ENCODE measurements at places on chromosomes 13 and 19.

DNA sequence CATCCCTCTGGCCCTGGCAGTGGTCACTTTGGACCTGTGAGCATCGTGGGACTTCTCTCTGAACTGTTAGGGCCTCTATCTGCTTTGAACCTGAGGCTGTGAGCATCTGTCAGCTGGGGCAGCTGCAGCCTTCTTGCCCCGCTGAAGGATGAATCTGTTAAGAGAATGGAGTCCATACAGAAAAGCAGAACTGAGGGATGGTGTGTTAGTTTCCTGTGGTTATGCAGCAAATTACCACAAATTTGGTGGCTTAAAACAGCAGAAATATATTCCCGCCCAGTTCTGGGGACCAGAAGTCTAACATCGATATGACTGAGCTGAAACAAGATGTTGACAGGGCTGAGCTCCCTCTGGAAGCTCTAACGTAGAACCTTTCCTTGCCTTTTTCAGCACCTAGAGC is 1.6 kb upstream of the ZNF497 start:
- no peak for DNase-seq

DNA sequence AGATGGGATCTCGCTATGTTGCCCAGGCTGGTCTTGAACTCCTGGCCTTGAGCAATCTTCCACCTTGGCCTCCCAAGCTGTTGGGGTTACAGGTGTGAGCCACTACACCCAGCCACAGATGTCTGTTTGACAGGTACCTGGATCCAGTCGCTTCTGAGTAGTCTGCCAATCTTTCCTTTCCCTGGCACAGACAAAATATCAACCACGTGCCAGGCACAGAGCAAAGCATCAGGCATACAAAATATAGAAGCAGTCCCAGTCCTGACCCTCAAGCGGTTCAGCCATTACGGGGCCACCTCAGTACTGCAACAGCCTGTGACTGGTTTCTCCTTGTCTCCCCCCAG is 3.8 kb downstream of the ELAVL1 start:
- DNase-seq: no peak

GRCh38 chr19:37987356-37988332 is 80.6 kb downstream of the SIPA1L3 start:
- DNase-seq: no peak

- no peak for DNase-seq
Measured at GRCh38 chr19:54211235-54211634, 10.6 kb downstream of the RPS9 start.

GRCh38 chr19:55552620-55553019 is 7.3 kb upstream of the SBK3 start:
- peak; percentile 38 for DNase-seq

GRCh38 chr13:49112782-49113525 is 107.2 kb upstream of the MLNR start:
- DNase-seq: no peak

- no peak for DNase-seq
Measured at GRCh38 chr19:1455002-1455335, 5.0 kb downstream of the APC2 start.

GRCh38 chr13:25847145-25847544 is 204.7 kb downstream of the SHISA2 start:
- no peak for DNase-seq

DNA sequence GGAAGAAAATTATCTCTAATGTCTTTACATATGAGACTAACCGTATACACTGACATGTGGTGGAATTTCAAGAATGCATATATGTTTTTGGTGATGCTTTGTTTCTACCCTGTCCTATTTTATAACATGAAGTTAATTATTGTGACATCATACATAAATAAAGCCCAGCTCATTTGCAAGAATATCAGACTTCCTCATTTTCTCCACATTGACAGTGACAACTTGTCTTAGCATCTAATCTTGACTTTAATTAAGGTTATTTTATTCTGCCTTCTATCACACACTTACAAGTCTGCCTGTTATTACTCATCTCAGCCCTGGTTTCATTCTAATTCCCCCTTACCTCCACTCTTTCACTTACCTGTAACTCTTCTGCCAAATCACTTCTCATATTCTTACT is 140.6 kb upstream of the STARD13 start:
- no peak for DNase-seq

GRCh38 chr19:52020506-52020905 is 7.7 kb downstream of the ZNF614 start:
- DNase-seq: no peak

- no peak for DNase-seq
Measured at GRCh38 chr13:78298657-78299056, 304.7 kb downstream of the POU4F1 start.

DNA sequence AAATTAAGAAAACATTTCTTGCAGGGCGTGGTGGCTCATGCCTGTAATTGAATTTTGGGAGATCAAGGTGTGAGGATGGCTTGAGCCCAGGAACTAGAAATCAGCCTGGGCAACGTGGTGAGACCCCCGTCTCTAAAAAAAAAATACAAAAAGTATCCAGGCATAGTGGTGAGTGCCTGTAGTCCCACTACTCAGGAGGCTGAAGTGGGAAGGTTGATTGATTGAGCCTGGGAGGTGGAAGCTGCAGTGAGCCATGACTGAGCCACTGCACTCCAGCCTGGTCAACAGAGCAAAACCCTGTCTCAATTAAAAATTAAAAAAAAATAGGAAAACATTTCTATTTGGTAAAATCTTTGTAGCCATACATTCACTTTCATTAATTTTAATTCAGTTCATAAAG is 526.5 kb downstream of the PCDH9 start:
- DNase-seq: no peak

- peak; percentile 77 for DNase-seq
Measured at GRCh38 chr19:52993342-52994178, 20.2 kb upstream of the ERVV-1 start.

DNA sequence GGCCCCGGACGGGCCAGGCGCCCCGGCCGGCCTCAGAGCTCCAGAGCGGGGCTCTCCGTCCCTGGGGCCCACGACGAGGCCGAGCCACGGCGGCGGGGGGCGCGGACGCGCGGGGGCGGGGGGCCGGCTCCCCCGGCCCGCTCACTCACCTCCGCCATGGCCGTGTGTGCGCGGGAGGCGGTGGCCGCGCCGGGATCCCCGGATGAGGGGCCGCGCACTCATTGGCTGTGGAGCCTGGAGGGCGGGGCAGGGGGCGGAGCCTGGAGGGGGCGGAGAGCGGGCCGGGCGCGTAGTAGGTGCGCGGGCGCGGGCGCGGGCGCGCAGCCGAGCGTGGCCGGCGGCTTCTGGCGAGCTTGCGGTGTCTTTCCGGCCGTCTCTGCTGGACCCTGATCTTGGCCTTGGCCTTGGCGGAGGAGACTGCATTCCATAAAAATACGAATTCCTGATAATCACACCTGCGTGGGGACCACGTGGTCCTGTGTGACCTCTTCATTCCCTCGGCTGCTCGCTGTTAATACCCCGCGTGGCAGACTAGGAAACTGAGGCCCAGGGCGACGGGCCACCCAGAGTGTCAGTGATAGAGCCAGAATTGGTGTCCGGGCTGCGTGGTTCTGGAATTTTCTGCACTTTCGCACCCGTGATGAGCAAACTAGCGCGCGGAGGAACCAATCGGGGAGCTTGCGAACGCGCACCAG is at the start of gene MIER2:
Gene MIER2 (minus strand): TSS at position 172 of the 695 bp plus-strand sequence. CDS start 14 bp downstream, at position 158.
- peak; percentile 79 for DNase-seq

DNA sequence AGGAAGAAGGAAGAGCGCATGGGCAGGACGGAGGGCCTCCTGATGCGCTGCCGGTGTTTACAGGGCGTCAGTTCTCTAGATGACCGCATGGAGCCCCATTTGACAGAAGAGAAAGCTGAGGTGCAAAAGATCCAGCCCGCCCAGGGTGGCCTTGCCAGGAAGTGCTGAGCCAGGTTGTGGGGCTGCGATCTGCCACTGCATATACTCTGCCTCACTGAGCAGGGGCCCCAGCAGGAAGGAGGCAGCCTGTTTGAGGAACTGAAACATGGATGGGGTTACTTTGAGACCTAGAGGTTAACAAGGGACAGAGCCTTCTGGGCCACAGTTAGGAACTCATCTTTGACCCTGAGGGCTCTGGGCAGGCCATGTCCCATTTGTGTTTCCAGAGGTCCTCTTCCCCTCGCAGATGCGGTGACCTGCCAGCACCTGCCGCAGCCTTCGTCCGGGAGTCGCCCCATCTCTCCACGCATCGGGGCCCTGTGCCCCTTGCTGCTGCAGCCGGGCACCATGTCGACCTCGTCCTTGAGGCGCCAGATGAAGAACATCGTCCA is 3.2 kb downstream of the EPN1 start:
- peak; percentile 22 for DNase-seq

DNA sequence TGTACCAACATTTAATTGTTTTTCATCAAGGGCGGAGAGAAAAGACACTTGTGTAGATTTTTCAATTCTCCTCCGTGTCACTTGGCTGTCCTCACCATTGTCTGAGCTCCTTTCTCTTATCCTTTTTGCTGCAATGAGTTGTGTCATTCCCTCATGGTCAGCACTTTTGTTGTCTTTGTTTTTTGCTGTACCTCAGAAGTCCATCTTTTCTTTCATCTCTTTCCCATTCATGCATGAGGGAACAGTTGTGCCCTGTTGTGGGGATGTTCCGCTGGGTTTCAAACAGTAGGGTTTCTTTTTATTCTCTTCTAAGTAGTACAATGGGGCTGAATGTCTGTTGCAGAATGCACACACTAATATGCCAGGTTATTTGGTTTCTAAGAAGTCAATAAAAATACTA is 222.6 kb downstream of the TM9SF2 start:
- DNase-seq: no peak

DNA sequence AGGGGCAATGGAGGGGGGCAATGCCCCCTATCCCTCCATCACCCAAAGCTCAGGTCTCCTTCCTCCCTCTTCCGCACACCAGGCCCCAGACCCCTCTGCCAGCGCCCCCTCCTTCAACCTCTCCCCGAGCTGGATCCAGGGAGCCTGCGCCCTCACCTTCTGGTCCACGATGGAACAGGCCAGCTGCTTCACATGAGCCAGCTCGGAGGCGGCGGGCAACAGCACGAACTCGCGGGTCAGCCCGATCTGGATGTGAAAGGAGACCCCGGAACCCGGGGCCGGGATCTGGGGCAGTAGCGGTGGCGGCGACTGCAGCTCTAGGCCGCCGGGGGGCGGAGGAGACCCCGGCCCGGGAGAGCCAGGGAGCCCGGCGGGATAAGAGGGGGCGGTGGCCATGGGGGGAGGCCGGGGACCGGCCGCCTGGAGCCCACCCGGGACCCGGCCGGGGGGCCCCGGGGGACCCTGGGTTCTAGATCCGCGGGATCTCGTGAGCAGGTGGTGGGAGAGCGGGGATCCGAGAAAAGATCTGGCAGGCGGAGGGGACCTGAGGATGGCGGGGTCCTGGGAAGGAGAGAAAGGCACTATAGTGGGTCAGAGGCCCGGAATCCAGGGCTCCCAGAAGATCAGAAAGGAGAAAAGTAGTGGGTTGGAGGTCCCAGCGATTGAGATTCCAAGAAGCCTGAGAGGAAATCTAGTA is 791 bp downstream of the PRKD2 start:
- no peak for DNase-seq

GRCh38 chr19:46716672-46717033 is 261 bp downstream of the PRKD2 start:
- no peak for DNase-seq

DNA sequence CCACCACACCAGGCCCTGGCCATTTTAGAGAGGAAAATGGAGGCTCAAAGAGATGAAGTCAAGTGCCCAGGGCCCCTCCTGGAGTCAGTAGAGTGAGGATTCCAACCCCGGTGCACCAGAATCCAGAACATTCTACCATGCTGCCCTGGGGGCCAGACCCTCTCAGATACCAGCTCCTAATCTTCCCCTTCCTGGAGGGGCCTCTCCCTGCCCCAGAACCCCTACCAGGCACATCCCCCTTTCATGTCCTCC is 11.1 kb downstream of the CAPN12 start:
- DNase-seq: no peak

- no peak for DNase-seq
Measured at GRCh38 chr13:37657956-37658355, 59.4 kb upstream of the POSTN start.

GRCh38 chr19:4316956-4317355 is 12.6 kb downstream of the FSD1 start:
- DNase-seq: no peak

- no peak for DNase-seq
Measured at GRCh38 chr19:10454267-10454666, 33.9 kb downstream of the PDE4A start.

- DNase-seq: peak; percentile 60
Measured at GRCh38 chr19:11268783-11269267, 6.5 kb upstream of the DOCK6 start.

GRCh38 chr19:1229056-1229923 is 8.5 kb downstream of the CBARP start:
- no peak for DNase-seq

- no peak for DNase-seq
Measured at GRCh38 chr13:35723821-35724220, 247.3 kb upstream of the MAB21L1 start.

DNA sequence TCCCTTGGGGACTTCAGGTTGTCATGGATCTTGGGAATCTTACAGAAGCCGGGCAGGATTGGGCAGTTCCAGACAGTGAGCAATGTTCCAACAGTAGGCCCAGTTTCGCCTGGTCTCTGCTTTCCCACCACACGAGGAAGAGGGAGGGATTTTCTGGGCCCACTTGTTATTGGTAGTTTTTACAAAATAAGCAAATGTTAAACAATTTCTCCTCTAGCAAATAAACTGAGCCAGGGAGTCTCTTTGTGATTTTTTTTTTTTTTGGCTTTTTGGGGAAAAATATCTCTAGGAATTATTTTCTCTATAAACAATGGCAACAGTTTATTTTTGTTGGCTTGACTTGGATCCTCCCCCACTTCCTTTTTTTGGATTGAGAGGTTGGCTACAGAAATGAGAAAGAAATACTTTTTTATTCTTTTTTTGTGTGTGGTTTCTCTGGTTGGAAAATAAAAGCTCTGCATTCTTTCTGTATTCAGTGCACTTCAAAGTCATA is 89.3 kb downstream of the TM9SF2 start:
- DNase-seq: no peak

- DNase-seq: no peak
Measured at GRCh38 chr19:41795031-41795461, 1.3 kb upstream of the CEACAM3 start.

DNA sequence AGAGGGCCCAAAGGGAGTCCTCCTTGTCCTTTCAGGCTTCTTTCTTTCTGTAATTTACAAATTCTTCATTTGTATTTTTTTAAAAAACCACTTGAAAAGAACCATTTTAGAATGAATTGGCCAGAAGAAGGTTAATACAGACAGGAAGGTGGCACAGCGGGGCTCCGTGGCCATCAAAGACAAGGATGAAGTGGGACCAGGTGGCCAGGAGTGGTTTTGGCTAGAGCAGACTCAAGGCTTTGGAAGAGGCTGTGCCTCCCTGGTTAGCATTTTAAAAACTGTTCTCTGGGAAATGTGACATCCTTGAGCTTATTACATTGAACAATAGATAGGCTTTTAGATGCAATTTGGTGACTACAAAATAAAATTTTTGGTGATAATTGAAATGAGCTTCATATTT is 48.4 kb downstream of the ATP8A2 start:
- no peak for DNase-seq

DNA sequence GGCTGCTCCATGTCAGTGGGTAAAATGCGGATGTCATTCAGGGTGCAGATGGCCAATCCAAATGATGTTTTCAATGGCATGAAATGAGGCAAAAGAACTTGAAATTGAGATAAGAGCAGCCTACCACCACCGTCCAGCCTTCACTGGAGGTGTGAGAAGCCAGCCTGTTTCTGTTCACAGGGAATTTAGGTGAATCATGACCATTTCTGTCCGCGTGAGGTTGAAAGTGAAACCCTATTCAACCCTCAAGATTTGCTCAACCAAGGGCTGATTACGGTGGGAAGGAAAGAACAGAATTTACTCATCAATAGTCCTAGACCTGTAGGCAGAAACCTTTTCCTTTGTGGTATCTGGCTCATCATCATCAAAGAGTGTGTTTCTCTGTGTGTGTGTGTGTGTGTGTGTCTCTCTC is 370.7 kb downstream of the COG6 start:
- no peak for DNase-seq

Measured in breast epithelium (tissue), 4 donors.